ENCODE measurements at places on chromosomes 4 and X.

DNA sequence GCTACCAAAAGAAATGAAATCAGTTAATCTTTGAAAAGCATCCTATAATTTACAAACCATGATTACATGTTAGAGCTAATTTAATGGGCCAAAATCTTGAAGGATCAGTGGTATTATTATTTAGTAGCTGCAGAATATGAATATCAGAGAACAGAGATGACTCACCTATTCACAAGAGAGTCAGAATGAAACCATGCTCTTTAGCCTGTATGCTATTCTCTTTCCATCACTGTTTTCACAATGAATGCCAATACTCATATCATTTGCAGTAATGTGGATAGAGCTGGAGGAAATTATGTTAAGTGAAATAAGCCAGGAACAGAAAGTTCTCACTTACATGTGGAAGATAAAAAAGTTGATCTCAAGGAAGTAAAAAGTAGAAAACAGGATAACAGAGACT is 414.1 kb downstream of the CENPC start:
- no peak for DNase-seq

- no peak for DNase-seq
These were observed 212.5 kb downstream of the GC start for GRCh38 chr4:71571346-71571745.

DNA sequence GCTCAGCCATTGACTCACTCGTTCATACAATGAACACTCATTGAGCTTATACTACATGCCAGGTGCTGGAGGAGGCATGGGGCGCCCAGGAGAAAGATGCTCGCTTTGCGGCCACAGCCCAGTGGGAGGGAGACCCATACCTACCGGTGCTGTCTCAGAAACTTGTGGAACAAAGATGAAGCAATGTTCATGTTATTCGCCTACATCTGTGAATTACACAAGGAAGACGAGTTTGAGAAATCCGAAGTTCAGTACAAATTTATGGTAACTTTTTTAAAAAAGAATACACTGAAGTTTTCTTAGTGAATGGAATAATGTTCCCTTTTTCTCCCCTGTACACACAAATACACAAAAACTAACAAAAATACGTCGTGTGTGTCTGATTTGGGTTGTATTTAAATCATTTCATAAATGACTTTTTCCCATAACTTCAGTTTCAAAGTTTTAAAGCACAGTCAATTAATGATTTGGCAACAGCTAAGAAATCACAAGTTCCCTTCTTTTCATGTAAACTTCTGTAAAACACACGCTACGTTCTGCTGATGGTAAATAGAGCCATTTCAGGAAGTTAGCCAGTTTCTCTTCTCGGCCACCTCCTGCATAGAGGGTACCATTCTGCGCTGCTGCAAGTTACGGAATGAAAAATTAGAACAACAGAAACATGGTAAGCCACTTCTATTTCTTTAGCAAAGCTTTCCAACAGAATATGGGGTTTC is at the start of gene TLR8:
Gene TLR8, plus strand, starts transcription at position 575 of the 716 bp plus-strand sequence. Its CDS starts 87 bp downstream, at position 662.
- no peak for DNase-seq

DNA sequence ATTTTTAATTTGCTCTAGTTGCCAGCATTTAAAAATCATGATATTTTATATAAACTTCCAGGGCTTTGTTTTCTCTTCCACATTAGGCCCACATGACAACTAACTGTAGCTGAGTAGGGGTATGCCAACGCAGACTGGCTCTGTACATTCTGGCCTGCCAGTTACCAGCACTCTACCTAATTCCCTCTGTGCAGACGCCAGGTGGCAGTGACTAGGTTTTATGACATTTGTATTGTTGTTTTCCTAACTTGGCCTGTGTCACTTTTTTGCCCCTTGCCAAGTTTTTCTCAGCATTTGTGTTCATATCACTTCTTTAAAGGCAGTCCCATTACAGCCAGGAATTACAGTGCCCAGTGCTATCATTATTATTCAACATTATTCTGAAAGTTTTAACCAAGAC is 347.5 kb downstream of the NKX6-1 start:
- no peak for DNase-seq

DNA sequence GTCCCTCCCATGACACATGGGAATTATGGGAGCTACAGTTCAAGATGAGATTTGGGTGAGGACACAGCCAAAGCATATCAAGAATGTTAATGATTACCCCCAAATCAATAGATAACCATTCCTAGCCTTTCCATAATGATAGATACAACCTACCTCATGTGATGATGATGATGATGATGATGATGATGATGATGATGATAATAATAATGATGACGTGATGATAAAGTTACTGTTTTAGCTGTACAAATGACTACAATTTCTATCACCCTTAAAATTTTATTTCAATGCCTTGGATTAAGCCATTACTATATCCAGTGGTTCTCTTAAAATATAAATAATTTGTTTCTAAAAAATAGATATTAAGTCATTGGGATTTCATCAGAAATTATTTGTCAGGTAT is 55.2 kb upstream of the NLGN4X start:
- DNase-seq = no peak

All from Panc1 (cell line).